Femur (tissue), 1 donor: ENCODE measurements at places on chromosomes 12 and 14.

DNA sequence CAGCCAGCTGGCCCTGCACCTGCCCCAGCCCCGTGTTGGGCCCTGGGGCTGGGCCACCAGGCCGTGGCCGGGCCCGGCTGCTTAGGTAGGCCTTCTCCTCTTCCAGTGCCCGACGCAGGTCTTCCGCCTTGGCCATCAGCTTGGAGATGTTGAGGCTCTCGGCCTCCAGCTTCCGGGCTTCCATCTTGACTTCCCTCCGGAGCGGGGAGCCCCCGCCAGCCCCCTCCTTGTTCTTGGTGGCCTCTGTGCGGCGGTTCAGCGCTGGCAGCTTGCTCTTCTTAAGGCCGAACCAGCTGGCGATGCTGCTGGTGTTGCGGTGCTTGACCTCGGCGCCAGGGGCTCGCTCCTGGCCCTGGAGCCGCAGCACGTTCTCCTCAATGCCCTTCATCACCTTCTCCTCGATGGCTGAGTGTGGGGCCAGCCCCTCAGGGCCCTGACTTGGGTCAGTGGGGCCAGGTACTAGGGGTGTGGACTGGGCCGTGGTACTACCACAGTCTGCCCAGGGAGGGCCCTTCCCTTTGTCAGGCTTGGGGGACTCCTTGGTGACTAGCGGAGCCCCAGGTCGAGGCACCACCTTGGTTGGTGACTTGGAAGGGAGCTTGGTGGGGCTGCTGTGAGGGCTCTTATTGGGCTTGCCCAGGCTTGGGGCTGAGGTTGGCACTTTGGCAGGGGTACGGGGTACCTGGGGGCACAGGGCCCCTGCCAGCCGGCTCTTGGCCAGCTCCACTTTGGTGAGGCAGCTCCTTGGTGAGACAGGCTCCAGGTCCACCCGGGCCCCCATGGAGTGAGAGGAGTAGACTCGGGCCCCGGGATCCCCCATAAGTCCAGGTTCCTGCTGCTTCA is 33.2 kb downstream of the NCKAP5L start:
- no peak for DNase-seq

DNA sequence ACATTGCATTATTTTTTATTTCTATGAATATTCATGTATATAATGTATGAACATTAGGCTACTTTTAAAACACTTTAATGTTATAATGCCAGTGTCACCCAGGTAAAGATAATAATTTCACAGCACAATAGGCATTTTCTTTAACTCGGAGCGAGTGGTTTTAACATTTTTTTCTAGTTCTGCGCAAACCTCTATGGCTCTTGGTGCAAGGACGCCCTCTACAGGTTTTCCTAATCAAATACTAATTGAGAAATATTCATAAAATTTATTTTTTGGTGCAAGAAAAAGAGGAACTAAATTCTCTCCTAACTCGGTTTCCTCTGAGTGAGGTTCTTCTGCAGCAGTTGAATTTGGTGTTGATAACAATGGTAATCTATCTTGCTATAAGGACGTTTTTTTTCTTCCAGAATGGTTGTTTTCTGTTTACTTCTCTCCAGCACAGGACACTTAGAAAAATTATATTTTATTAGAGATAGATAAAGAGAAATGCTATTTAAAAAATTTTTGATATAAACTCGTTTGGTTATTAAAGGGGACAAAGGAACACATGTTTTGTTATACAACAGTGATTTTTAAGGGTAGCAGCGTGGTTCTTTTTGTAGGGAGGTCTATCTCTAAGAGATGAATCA is 2.4 kb upstream of the WIF1 start:
- DNase-seq = no peak

DNA sequence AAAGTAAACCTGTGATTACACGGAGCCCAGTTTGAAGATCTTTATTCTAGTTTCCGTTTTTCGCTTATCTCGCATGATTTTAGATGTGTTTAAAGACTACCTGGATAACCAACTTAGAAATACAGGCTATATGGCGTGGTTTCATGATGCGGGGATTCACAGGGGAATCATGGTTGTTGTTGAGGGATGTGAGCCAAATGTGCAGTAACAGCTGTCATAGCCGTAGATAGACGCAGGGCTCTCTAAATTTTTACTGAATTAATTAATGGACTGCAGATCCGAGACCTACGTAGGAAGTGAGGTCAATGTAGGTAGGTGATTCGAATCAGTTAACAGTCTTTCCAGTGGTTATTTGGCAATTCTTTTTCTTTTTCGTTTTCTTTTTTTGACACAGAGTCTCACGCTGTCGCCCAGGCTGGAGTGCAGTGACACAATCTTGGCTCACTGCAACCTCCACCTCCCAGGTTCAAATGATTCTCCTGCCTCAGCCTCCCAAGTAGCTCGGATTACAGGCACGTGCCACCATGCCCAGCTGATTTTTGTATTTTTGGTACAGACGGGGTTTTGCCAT is 144.9 kb upstream of the AMIGO2 start:
- DNase-seq = no peak

DNA sequence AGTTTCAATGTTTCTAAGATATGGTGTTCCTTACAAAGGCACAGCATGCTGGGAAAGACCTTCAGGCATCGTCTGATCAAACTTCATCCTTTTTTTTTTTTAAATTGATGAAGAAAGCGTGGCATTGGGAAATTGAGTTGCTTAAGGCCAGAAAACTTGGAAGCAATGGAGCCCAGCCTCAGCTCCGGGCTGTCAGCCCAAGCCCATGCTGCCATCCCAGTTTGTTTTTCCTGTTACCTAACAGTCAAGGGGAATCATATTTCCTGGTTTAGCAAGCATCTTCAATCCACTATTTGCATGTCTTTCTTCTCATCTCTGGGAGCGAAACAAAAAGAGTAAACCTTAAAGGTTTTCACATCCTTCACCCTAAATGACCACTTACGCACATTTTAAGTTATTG is 200.2 kb downstream of the CHST11 start:
- DNase-seq = no peak

- no peak for DNase-seq
Measured at GRCh38 chr14:63492391-63492790, 50.8 kb downstream of the PPP2R5E start.

DNA sequence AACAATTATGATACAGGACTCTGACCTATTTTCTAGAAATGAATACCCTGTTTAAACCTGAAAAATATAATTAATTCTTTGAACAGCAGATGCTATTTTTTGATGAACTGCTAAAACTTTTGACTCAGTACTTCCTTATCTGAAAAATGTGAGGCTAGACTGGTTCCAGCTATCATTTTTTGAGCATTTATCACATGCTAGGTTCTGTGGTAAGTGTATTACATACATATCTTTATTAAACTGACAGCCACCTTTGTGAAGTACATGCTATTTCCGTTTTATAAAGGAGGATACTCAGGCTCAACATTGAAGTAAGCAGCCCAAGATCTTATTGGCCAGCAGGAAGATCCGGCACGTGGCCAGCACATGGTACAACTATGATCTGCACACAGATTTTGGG is 459.8 kb upstream of the SEL1L start:
- no peak for DNase-seq

GRCh38 chr12:14239350-14239934 is 126.0 kb upstream of the ATF7IP start:
- DNase-seq = peak; percentile 55

GRCh38 chr12:51846271-51846691 is 2.2 kb downstream of the FIGNL2 start:
- DNase-seq = no peak

DNA sequence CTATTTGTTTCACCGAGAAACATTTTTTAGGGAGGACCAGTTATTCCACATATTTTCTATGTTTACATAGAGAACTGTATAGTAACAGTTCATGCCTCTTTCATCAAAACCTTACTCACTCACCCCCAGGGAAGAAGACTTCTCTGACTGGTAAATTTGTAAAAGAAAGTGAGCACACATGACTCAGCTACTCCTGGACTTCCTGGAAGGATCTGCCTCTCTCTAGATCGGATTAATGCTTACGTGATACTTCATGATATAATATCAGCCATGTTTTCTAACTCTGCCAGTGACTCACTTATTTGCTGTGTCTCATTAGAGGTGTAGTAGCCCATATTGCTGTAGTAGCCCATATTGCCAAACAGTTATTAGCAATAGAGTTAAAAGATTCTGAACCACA is 494.3 kb upstream of the ATXN7L3B start:
- DNase-seq = no peak

GRCh38 chr12:93994721-93995120 is 153.7 kb upstream of the PLXNC1 start:
- no peak for DNase-seq

- no peak for DNase-seq
Measured at GRCh38 chr12:34371050-34371449, 348.8 kb downstream of the ALG10 start.

- no peak for DNase-seq
Measured at GRCh38 chr12:122382919-122383350, 39.5 kb downstream of the CLIP1 start.

DNA sequence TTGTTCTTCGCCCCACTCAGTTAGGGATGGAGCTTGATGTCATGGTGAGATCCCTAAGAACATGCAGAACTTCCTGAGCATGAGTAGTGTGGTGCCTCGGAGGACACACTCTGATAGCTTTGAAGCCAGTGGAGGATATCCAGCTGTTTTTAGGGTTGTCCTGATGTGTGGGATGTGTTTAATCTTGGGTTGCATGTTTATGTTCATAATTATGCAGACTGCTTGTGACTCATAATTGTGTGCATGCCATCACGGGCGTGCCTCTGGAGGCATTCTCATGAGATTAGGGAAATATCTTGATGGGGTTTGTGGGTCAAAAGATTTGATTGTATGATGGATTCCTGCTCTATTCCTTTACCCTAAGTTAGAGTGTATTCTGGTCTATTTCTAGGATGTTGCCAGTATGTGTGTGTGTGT is 267.4 kb upstream of the PELI2 start:
- no peak for DNase-seq

DNA sequence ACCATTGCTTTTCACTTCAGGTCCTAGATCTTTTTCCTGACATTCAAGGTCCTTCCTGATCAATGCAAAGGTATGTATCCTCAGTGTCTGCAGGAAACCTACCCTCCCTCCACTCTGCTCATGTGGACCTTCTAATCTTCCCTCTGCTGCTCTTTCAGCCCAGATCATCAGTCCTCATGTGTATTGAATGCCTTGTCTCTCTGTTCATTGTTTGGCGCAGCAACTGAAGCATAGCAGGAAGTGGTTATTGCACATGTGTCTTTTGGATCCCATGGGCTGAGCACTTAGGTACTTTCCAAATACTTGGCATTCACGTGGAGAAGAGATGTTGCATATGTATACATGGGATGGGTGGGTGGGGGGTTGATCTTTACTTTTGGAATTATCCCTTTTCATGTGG is 4.3 kb upstream of the NIN start:
- DNase-seq = no peak
